Stimulated activated CD4-positive, alpha-beta T cell treated with anti-CD3 and anti-CD28 coated beads, Interleukin-15, amount 100 ng/mL, for 48 hours (primary cell): ENCODE measurements at places on chromosomes 3 and 15.

- DNase-seq = no peak
These were observed 784.6 kb downstream of the NR2F2 start for GRCh38 chr15:97114900-97115760.

DNA sequence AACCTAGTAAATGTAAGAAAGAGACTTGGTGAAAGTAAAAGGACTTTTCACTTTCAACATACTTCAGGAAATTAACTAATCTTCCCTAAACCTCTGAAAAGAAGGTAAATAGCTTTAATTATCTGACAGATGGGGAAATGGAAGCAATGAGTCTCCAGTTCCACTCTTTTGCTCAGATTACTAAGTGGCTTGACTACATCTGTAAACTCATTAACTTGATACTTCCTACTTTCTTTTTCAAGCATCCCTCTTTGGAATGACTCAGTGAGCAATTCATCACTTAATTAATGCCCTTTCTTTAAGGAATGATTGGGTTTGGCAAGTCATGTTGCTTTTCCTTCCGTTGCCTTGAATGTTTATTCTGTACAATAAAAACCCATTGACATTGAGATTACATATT is 234.2 kb downstream of the GRM7 start:
- no peak for DNase-seq

- DNase-seq = no peak
These were observed 17.4 kb upstream of the ITGA11 start for GRCh38 chr15:68449389-68449788.

DNA sequence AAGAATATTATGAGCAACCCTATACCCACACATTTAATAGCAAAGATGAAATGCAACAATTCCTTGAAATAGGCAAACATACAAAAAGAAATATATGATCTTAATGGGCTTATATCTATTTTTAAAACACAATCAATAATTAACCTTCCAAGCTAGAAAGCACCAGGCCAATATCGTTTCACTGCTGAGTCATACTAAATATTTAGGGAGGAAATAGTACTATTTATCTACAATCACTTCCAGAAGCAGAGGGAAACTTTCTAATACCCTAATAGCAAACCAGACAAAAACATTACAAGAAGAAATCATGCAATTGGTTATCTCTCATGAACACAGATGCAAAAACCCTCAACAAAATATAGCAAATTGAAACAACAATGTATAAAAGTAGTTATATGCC is 207.8 kb downstream of the MTHFS start:
- DNase-seq = no peak

DNA sequence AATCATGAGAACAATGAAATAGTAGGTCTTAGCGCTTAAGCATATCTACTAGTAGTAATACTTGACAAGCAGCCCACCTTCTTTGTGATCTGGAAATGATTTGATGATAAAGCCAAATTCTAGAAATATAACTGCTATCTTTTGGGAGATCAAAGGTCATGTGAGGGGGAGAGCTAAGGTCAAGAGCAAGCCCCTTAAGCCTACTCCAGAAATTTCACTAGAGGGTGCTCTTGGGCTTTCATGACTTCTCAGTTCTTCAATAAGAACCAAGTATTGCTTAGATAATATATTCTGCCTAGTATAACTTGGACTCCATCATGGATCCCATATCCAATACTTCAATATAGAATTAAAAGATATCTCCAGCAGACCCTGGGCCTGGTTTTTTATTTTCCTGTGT is 319.6 kb downstream of the ZBTB20 start:
- no peak for DNase-seq

GRCh38 chr15:54990793-54991192 is 205.9 kb downstream of the RSL24D1 start:
- DNase-seq = no peak

DNA sequence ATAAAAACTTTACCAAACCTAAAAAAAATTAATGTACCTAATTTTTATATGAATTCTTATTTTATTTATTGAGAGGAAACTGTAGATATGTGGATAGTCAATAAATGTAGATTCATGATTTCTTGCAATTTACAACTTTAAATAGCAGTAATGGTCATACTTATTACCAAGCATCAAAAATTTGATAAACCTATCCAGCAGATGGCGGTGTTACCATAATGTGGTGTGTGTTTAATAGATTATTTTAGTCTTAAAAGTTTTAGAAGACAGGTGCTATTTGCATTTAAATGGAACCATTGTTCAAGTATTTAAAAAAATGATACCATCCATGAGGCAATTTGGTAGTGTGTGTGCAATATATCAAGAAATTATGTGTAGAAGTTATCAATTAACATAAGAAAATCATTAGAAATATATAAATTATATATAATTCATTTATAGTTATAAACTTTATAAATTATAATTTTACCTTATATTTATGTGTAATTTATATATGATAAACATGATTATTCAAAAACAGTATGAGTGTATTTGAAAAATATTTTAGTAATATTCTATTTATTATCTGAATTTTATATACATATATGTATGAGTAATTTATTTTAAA is 176.0 kb upstream of the BCHE start:
- DNase-seq = no peak

DNA sequence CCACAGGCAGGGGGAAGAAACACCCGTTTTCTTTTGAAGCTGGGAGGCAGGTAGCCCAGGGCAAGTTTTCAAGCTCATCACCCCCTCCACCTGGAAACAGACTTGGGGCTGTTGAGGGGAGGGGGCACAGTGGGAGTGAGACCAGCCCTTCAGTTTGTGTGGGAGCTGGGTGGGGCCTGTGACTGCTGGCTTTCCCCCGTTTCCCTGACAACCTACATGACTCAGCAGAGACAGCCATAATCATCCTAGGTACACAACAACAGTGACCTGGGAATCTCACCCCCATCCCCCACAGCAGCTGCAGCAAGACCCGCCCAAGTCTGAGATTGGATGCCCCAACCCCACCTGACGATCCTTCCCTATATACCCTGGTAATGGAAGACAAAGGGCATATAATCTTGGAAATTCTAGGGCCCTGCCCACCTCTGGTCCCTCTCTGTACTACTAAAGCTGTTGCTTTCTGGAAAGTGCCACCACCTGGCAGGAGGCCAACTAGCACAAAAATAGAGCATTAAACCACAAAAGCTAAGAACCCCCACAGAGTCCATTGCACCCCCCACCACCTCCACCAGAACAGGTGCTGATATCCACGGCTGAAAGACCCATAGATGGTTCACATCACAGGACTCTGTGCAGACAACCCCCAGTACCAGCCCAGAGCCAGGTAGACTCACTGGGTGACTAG is 422.2 kb upstream of the SGO1 start:
- DNase-seq = no peak

DNA sequence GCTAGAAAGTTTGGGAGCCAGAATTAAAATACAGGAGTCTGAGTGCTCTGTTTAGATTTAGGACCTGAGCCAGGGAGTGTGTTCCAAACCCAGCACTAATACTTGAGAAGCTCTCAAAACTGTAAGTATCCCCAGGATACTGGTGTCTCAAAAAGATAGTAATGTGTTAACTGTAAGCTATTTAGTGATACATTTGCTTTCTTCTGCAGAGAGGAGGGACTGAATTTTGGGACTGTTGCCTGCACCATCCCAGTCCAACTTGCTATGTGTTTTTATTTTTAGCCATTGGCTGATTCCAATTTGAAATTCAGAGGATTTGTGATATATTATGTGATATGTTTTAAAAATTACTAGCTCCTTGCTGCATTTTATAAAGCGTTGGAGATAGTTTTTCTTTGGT is 31.5 kb downstream of the UBE2E1 start:
- no peak for DNase-seq

GRCh38 chr3:45170096-45170495 is 23.9 kb upstream of the CDCP1 start:
- no peak for DNase-seq

- no peak for DNase-seq
These were observed 1.5 kb upstream of the CA12 start for GRCh38 chr15:63382966-63383710.

DNA sequence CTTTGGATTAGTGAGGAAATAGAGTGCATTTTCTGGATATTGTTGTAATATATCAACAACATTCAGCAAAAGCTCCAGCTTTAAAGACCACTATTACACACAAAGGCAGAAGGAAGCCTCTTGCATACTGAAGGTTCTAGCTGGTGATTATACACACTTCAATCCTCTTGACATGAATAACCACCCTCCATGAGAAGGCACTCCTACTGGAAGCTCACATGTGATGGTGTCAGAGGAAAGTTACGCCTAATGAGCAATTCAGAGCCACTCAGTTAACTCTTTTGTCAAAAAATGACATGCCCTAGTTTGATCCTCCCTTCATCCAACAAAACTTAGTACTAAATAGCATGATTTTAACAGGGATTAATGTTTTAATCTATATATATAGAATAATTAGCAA is 124.6 kb upstream of the LYSMD4 start:
- no peak for DNase-seq

DNA sequence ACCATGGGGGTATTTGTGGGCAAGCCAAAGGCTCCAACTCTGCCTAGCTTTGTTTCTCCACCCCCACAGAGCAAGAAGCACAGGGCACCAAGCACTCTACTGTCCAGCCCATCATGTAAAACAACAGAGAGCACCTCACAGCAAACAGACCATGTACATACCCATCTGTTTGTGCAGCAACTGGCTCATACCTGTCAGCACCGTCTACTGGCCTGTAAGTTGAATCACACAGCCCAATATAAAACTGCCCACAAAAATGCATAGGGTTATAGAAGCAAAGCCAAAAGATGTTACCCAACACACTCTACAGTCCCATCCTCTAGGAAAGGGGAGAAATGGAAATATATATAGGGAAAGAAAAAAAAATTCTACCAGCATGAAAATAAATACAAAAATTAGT is 139.7 kb upstream of the CPNE4 start:
- DNase-seq = no peak

- no peak for DNase-seq
These were observed 255.8 kb downstream of the FAM43A start for GRCh38 chr3:194941360-194941955.

DNA sequence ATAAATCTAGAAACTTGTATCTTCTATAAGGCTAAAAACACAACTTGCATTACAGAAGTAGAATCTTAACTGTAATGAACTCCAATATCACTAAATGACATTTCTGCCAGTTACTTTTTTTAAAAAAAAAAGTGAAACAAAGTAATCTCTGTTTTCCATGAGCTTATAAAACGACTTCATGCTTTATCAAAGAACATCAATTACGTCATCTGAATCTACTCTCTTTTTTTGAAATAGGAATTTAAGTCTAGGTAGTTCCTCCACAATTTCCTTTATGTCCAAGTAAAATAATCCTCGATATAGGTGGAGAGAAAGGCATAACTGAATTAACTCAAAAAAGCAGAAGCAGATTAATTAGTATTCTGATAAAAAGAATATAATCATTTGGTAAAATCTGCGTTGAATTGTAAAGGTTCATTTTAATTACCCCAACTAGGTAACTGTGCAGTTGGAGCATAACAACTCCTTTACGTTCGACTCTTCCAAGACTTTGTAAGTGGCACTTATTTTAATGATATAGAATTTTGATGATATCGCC is 1.4 kb downstream of the UACA start:
- DNase-seq = no peak

DNA sequence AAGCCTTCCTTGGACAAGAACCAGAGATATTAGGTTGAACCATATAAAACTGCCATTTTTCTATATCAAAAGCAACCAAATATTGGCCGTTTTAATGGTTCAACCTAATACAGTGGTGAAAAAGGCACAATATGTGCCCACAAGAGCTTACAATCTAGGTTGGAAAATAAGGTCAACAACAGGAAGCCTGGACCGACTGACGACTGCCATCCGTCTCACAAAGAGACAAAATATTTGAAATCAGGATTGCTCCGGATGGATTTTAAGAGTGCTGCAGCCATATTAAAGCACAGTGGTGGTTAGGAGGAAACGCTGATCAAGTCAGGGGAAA is 1.4 kb downstream of the AHSG start:
- DNase-seq = no peak

DNA sequence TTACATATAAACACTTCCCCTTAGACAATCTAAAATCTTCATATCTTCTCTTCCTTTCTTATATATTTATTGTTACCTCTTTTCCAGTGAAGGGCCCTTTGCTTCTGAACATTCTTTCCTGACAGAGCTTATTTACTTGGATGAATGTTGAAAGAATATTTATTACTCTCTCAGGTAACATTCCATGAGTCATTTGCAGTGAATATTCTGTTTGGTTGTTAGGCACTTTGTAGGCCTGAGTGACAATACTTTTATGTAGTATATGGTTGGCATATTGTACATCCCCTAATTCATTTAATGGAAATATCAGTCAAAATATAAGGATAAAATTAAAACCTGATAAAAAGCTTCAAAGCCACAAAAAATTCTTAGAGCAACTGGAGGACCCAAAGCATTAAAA is 260.9 kb upstream of the KCNMB2 start:
- DNase-seq = no peak

GRCh38 chr15:66630801-66631351 is 65.1 kb upstream of the LCTL start:
- no peak for DNase-seq

DNA sequence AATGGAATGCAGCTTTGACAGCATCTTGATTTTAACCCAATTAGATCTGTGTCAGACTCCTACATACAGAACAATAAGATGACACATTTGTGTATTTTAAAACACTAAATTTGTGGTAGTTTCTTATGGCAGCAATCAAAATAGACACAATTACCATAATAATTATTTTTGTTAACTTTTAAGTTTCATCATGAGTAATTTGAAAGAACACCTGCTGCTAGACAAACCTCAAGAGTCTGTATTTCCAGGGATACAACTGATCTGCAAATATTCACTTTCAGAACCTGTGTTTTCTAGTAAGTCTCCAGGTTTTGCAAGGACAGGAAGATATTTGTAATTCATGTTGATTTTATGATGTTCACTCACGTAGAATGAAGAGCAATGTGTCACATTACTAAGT is 736.8 kb downstream of the DIPK2A start:
- DNase-seq = no peak

- no peak for DNase-seq
These were observed 81.2 kb upstream of the RAP2B start for GRCh38 chr3:153080778-153081240.

DNA sequence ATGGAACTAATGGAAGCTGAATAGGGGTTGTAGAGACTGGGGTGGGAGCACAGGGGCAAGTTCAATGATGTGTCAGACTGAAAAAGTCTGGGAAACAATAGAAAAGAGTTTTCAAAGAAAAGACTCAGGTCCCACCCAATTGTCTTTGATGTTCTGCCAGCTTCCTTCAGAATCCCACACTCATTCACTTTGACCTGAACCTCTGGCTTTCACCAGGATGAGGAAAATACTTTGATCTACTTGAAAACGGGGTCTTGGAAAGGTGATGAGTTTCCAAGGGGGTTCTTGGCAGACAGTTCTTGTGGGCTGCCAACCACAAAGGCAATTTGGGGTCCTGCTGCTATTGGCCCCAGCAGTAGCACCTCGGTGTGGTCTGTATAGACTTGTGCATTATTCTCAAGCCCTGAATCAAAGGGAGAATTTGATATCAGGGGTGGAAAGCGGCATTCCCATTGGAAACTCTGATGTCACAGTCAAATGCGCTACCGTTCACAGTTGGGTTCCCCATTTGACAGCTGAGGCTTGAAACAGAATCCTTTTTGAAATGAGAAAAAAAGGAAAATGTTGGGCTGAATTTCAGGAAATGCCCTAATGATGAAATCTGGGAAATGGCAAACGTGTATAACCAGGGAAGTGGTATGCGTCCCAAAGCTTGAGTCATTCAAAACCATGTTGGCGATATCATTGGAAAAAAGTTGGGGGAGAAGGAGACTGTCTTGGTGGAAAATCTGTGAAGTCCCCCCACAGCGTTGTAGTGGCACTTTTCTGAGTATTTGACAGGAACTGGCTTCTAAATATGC is 229.2 kb upstream of the LRTM1 start:
- no peak for DNase-seq

GRCh38 chr15:73617913-73618312 is 15.3 kb downstream of the NPTN start:
- DNase-seq = no peak
